GM23338 (cell line): ENCODE measurements at places on chromosomes 12 and 14.

GRCh38 chr12:81949841-81950308 is 190.7 kb upstream of the PPFIA2 start:
- DNase-seq = no peak

DNA sequence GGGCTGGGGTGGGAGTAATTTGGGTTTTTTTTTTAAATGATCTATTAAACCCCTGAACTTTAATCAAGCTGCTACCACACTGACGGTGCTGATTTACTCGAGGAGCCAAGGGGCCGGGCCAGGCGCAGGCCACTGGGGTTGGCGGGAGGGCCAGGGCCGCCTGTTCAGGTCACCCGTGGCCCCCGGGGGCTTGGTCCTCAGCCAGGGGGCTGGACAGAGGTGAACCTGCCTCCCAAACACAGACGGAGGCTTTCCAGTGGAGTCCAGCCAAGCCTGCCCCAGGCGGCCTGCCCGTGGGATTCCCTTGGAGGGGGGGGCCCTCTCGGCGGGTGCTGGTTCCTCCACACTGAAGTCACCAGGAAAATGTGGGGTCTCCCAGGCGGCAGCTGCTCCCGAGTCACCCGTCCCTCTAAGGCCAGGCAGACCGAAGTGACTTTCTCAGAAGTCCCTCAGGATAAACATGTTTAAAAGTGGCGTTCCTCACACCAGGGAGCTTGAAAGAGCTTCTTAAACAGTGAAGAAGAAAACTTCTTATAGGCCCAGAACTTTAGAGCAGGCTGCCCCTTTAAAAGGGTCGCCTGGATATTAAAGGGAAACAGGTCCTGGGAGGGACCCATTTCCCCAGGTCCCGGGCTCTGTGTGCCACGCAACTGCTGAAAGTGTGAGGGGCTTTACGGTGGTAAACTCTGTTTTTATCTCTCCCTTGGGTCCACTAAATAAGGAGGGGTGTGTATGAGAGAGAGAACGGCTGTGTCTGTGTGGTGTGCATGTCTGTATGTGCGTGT is 167.2 kb upstream of the GSC start:
- DNase-seq = no peak

DNA sequence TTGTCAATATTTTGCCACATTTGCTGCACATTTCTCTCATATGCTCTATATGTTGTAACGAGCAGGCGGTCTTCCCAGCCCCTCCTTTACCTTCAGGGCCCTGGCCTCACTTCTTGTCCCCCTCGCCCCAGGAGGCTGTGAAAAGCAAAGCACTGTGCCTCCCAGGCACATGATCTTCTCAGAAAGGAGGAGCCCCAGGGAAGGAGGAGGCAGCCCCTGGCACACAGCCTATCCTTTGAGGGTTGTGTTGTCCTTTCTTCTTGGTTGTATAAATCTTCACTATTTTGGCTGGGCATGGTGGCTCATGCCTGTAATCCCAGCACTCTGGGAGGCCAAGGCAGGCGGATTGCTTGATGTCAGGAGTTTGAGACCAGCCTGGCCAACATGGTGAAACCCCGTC is 77.0 kb downstream of the PPP2R5C start:
- no peak for DNase-seq

DNA sequence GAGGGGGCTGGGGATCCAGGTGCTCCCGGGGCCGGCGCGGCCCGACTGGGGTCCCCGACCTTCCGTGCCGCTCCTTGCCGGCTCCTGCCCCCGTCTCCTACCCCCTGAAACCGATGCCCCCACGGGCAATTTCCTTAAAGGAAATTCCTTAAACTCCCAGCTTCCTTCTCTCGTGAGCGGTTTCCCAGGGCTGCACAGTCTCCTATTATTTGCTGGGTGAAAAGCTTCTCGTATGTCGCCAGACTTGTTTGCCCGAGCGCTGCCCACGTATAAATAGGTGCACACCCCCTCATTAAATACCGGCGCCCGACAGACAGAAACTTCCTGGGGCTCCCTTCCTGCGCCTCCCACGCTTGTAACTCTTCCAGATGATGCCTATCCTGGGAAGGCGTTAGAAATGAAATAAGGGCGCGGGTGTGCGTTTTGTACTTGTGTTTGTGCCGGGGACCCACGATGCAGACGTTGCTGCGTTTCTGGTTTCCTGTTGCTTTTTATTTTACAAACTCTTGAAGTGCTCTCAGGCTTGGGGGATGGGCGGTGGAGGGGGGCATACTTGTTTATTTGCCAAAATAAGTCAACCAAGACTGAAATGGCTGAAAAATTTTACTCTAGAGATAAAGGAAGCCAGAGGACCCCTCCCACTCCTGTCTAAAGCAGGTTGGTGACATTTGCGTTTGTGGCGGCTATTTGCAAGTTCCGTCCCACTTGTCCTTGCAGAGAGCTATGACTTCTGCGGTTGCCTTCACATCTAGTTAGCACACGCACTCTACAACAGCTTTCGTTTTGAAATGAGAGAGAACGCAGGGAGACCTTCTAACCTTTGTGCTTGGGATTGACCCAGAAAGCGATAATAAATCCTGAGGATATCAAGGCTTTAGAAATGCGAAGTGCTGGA is 1.0 kb downstream of the HIP1R start:
- peak; percentile 33 for DNase-seq

GRCh38 chr14:95314609-95315008 is 5.1 kb downstream of the CLMN start:
- no peak for DNase-seq

GRCh38 chr12:131375972-131376345 is 334.9 kb upstream of the SFSWAP start:
- DNase-seq = no peak

GRCh38 chr12:78671295-78671694 is 193.3 kb upstream of the SYT1 start:
- DNase-seq = no peak

- no peak for DNase-seq
Measured at GRCh38 chr14:21255385-21256101, 13.7 kb downstream of the HNRNPC start.

DNA sequence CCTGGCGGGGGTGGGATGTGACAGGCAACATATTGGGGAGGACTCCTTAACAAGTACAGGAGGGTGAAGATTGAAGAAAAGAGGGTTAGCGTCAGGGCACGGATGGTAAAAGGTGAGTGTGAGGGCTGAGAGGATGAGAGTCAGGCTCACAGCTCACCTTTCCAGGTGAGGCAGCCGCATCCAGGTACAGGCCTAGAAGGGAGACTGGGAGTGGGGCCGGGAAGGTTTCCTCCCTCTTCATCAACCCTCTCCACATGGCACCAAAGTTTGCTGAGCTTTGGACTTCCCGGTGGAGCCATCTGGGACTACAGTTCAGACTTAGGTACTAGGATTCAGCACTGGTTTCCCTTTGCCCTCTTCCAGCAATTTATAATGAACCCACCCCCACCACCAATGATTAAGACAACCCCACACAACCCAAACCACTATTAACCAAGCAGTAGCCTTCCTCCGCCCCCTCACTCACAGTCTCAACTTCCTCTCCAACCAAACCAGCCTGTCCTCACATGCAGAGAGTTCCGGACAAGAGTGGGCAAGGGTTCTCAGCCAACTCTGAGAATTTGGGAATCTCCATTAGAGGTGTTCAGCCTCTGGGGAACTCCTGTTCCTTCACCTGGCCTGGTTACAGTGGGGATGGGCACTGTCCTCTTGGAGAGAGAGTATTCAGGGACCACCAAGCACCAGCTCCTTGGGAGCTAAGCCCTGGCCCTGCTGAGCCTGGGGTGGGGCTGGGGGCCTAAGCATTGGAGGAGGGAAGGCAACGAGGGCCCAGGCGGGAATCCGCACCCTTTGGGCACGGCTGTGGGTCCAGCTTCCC is 2.4 kb upstream of the HOXC4 start:
- DNase-seq = no peak

DNA sequence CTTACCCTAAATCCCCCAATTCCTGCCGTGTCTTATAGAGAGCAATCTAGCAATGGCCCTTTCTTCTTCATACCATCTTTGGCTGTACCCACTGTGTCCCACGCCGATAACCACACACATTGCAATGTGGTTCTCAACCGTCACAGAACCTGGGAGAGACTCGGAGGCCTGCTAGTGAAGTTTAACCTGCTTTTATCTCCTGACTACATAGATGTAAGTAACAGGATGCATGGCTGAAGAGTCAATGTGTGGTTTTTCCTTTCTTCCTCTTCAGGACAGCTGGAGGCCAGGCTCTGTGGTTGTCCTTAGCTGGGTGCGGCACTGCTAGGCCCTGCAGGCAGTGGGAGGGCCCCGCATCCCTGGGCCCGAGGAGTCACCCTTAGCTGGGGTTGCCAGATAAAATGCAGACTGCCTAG is 51.3 kb downstream of the ZNF664 start:
- DNase-seq = no peak

DNA sequence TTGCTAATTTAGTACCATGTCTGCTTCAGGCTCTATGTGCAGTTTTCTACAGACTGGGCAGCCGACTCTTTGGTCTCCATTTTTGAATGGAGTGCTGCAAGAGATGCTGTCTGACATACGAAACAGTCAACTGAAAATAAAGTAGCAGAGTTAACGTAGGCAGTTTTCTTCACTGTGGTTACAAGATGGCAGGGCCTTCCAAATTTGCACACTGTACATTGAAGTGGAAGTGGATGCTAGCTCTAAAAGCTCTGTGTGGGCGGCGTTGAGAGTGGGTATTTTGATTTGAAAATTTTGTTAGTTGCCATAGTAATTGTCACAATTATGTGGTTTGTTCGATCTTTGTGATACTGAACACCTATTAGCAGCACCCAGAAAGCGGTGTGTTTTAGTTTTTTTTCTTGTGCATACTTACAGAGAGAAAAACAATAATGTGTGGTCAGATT is 154.9 kb upstream of the ATP2B1 start:
- DNase-seq = no peak

DNA sequence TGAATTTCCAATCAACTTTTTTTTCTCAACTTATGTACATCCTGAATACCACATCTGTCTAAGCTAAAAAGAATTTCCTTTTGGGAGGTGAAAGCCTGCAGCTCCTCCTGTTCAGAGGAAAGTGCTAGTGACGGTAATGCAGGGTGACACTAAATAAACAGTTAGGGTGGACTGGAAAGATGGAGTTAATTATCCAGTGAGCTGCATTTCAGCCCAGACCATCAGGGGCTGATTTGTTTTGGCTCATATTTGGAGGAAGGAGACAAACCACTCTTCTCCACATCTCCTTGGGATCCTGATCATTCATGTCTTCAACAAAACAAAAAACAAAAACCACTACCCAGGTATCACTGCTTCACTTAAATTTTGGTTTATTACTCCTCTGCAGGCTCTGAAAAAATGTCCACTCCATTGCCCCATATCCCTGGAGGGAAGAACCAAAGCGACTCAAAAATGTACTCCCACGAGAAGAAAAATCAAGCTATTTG is 5.1 kb upstream of the SIX1 start:
- no peak for DNase-seq

DNA sequence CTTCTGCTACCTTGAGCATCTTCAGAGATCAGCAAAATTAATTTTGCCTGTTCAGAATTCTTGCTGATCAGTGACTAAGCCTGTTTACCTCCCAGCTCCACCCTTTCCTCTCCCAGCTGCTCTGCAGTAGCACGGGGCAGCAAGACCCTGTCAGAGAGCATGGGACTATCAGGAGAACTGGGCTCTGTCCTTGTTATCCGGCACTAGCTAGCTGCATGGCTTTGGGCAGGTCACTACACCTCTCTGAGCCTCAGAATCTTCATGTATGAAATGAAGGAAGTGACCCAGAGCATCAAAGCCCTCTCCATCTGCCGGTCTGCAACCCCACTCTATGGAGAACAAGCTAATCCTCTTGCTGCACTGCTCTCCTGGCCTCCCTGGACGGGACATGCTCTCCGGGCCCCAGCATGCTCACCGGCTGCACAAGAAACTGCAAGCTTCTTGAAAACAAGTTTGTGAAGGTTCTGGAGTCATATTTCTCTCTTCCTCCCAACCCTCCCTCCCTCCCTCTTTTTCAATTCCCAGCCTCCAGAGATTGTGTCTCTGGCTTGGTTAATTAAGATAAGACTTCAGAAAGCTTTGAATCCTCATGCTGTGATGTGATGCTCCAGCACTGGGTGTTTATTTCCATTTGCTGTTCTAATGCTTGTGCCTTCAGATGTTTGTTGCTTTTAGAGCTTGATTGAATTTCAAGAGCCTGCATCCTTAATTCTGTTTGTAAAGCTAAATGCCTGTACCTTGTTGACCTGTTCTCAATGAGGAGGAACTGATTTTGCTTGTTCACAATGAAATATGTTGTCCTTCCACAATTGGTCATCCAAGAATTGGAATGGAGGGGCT is 101.1 kb downstream of the CRACR2A start:
- no peak for DNase-seq

DNA sequence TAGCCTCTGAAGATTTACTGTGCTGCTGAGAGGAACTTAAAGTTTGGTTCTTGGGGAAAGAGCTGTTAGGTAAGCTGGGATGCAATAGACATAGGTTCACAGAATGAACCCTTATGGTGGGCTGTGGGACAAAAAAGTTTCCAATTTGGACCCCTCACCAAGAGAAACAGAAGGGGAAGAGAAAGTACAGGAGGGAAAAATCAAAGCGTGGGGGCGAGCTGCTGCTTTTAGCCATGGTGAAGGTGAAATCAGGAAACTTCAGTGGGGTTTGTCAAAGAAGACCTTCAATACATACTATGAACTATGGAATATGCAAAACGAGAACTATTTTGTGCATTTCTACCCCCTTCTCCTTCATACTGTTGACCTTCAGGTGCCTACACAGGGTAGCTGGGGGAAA is 10.6 kb upstream of the NINJ2 start:
- DNase-seq = no peak

GRCh38 chr12:31234955-31235867 is 90.7 kb downstream of the SINHCAF start:
- peak; percentile 74 for DNase-seq
